ENCODE measurements at places on chromosomes 7 and 10.

DNA sequence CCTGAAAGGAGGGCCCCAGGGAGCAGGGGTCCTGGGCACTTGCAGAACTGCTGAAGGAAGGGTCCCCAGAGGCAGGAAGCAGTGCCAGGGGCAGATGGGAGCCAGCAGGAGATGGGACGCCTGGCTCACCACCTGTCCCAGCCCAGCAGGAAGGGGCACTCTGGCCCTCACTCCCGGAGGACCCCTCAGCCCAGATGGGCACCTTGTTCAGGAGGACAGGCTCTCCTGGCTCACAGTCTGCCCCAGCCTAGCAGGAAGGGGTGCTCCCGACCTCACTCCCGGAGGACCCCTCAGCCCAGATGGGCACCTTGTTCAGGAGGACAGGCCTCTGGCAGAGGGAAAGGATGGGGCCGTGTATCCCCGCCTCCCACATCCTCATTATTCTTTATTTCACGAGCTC lies 331.4 kb upstream of the SHH start:
- DNase-seq, result no peak

DNA sequence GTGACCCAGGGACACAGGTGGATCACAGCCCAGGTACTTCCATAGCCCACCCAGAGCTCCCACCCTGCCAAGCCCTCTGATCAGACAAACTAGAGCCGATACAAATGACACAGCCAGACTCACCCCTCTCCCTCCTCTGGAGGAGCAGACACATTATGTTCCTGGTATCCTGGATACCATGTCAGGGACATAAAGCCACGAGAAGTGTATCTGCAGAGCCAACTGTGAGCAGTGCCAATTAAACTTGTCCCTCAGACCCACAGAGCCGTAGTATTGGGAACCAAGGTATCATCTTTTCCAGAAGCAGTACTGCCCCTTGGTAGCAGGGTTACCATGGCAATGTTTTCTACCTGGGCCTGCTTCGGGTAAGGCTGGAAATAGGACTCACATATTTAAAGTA lies 47.3 kb upstream of the CPXM2 start:
- no peak for DNase-seq

DNA sequence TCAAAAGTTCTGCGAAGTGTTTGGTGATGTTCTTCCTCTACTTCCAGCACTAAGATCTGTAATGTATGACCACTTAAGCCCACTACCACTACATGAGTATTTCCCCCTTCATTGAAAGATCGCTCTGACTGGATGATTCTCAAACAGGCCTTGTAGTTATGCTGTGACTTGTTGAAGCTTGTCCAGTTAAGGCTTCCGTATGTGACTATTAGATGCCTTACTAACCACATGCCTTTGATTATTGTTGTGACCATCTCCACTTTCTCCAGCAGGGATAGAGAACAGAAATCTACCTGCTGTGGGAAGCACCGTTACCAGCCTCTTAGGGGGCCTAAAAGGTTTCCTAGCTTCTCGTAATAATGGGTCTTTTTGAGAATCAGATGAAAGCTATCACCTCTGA lies 81.1 kb downstream of the NOC3L start:
- DNase-seq, result no peak

GRCh38 chr7:4742051-4742573 lies 33.3 kb upstream of the AP5Z1 start:
- DNase-seq, result no peak

DNA sequence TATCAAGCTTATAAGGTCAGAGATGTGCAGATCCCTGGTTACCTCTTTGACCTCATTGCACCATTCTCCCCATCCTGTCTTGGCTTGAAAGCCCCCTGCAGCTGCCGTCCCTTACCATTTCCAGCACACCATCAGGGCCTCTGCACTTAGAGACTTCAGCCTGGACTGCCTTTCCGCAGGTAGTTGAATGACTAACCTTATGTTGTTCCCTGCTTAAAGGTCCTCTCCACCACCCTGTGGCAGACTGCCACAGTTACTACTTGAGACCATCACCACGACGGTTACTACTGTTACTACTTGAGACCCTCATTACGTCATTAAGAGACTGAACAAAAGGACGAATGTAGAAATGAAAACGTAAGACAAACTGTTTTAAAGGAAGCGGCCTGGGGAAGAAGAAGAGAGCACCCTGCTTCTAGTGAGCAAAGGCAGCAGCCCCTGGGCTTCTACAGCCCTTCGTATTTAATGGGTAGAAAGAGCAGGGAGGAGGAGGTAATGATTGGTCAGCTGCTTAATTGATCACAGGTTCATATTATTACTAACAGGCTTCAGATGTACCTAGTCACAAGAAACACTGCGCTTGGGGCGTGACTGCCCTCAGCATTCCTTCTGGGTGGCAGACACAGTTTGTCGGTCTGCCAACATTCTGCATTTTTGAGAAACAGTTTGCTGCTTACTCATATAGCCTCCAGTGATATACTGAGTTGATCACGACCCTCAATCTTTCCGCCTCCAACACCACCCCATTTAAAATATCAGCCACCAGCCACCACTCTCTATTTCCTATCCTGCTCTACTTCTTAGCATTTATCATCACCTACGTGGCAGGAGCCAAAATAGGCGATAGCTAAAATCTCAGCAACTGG lies 74.1 kb upstream of the PARD3 start:
- DNase-seq, result no peak

DNA sequence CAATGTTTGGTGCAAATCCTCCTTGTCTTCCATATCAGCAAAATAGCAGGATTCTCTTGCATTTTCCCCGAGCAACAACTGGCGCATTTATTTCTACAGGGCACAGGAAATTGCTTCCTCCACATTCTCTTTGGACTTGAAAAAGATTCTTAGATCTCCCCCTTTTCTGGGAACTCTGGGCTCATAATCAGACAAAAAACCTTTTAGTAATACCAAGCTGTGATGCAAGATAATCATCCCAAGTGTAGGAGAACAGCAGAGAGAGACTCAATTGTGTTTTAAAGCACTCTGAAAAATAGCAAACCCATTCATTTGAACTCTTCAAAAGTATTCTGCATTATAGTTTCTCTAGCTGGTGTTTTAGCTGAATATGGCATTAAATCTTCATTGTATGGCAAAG lies 419.6 kb upstream of the NPVF start:
- no peak for DNase-seq

DNA sequence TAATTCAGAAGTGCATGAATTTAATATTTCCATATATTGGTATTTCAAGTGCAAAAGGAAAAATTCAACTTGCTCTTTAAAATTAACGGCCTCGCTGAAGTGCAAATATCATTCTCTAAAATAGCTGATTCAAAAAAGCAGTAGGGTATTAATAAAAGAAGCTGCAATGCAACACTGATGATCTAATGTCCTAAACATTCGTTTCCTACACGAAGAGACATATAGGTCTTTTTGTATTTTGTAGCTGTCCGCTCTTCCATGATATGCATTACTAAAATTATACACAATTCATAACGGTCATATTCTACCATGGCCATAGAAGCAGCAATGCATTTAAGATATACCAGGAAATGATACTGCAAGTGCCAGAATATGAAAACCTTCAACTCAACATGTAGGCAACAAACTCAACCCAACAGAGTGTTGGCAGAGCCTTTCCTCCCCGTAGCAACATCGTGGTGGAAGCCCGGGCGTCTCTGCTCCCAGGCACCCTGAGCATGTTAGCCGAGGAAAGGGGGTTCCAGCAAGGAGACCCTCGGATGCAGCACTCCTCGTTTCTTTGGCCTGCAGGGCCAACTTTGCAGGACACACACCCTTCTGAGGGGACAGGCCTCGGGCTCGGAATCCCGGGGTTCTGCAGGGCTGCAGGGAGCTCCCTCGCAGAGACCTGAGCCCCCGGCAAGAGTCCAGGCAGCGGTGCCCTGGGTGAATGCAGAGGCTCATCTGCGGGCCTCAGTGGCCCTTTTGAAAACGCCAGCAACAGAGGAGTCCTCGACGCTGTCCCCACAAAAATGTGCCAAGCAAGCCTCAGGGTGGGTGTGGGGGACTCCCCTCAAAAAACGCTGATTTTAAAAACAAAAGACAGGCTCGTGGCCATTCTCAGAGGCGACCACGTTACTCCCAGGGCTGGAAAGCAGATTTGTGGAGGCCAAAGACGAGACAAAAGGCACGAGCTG lies 1.6 kb downstream of the FAM171A1 start:
- DNase-seq, result no peak
